ENCODE measurements at places on chromosomes 4 and X.

DNA sequence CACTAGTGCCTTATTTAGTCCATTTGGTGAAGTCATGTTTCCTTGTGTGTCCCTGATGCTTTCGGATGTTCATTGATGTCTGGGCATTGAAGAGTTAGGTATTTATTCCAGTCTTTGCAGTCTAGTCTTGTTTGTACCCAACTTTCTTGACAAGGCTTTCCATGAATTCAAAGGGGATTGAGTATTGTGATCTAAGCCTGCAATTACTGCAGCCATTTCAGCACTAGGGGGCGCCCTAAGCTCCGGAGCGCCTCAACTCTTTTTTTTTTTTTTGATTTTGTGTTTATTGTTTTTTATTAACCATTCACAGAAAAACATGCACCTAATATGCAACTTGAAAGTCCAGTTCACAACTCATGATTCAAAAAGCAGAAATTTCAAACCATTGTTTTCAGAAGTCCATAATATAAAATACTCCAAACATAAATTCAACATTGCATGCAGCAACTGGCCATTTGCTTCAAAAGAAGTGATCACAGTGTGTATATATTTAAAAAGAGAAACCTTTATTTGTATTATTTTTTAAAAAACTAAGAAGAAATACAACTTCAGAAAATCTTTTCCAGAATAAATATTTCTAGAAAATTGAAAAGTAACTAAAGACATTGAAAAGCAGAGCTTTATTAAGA, 59.2 kb downstream of the PTPN13 start:
- no peak for DNase-seq

GRCh38 chr4:152479428-152480026, 56.4 kb downstream of the FBXW7 start:
- DNase-seq, result no peak

DNA sequence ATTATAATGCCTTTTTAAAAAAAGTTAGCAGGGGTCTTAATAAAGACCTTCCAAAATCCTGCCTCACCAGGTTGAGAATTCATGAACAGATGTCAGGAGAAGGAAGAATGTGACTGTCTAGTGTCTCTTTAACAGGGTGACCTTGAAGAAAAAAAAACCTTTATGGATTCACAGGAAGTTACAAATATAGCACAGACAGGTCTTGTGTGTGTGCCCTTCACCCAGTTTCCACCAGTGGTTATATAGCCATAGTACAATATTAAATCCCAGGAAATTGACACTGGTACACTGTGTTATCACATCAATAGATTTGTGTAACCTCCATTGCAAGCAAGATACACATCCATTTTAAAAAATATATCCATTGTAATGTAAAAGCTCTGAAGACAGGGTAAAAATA, 43.7 kb downstream of the HADH start:
- no peak for DNase-seq

- DNase-seq, result no peak
These were observed 91.4 kb downstream of the SLC39A8 start for GRCh38 chr4:102253860-102254259.

DNA sequence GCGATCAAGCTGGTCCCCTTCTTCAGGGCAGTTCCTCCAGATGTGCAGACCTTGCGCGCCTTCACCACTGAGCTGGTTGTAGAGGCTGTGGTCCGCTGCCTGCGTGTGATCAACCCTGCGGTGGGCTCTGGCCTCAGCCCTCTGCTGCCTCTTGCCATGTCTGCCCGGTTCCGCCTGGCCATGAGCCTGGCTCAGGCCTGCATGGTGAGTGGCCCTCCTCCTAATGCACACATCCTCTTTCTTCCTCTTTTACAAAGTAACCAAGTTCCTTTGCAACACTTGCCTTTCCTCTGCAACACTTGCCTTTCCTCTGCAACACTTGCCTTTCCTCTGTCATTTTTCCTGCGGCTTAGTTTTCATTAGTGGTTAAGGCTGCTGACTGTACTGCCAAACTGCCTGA, 1.8 kb downstream of the CCDC22 start:
- DNase-seq, result no peak

DNA sequence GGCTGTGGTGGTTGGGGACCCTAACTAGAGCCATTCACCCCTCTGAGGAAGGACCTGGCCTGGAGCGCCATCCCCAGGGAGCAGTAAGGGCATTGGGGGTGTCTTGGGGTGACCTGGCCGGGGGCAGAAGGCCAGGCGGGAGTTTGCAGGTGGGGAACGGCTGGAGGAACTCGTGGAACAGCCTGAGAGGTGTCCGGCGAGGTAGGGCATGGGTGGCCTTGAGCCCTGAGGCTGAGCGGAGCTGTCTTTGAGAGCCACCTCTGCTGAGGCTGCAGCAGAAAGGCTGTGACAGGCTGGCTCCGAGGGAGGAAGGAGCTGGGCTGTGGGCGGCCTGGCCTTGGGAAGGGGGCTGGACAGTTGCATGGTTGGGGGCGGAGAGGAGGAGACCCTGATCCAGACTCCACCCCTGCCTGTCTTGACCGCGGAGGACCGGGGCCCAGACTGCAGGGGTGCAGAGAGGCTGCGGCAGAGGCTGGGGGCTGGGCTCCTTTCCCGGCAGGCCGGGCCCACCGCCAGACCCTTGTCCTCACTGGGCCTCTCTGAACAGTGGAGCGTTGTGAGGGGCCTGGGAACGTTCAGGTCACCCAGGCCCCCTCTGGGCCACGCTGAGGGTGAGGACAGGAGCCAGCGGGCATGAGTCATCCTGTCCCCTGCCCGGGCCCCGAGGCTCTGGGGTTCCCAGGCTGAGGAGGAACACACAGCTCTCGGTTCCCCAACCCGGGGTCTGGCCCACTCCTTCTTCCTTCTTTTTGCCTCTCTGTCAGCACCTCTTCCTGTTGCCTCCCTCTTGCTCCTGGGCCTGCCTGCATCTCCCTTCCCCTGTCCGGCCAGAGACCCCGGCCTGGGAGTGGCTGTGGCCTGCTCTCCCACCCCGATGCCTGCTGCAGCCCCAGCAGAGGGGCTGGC, 8.1 kb downstream of the SH3BP2 start:
- DNase-seq, result no peak

- no peak for DNase-seq
These were observed 68.6 kb downstream of the DTHD1 start for GRCh38 chr4:36349938-36350549.

GRCh38 chr4:48403358-48403757, 62.0 kb downstream of the SLAIN2 start:
- no peak for DNase-seq

DNA sequence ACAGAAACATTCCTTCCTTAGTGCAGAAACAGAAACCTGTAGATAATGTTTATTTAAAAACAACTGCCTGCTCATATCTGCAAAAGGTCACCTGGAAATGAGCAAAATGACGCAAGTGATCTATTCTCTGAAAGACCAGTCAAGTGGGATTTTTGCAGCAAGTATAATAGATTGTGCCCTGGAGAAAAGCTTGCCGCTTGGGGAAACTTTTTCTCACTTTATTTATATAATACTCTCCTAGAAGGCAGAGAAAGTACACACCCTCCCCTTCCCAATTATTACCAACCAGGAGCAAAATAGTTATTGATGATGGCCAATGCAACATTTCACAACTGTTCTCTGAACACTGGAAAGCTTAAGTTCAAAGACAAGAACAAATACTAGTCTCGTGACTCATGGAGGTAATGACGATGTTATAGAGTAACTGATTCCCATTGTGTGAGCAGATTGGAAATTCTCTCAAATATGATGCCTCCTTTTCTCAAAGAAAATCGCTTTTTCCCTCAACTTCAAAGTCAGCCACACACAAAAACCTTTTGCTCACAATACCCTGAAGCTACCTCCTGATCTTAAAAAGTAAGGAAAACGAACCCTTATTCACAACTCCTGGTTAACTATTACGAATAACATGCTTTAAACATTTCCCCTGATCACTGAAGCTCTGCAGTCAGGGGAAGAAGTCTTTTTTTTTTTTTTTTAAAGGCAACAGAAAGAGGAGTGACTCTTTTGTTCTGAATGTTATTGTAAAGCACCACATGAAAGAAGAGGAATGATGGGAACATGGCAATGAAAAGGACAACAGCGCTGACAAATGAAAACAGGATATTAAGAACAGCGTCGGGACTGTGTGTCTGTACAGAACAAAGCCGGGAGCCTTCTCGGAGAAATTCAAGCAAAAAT, 41.0 kb downstream of the MID1 start:
- no peak for DNase-seq

DNA sequence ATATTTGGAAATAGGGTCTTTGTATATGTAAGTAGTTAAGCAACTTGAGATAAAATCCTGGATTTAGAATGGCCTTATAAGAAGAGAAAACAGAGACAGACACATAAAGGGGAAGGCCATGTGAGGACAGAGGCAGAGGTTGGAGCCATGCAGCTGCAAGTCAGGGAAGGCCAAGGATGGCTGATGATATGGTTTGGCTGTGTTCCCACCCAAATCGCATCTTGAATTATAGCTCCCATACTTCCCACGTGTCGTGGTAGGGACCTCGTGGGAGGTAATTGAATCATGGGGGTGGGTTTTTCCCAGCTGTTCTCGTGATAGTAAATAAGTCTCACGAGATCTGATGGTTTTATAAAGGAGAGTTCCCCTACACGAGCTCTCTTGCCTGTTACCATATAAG, 76.3 kb downstream of the STK32B start:
- DNase-seq, result no peak

DNA sequence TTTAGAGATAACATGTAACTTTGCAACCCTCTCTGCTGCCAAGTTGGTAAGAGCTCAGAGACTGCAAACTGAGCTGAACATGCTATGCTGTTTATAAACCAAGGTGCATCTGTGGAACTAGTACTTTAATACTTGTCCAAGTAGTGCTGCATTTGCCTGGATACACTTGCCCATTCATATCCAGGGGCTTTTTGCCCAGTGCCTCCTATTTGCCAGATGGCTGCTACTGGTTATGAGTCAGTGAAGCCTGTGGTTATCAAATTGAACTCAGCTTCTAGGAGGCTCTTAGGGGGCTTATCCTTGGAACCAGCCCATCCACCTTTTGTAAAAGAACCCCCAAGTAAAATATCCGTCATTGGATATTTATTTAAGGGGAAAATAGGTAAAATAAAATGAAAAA, 79.6 kb downstream of the AFF2 start:
- no peak for DNase-seq

DNA sequence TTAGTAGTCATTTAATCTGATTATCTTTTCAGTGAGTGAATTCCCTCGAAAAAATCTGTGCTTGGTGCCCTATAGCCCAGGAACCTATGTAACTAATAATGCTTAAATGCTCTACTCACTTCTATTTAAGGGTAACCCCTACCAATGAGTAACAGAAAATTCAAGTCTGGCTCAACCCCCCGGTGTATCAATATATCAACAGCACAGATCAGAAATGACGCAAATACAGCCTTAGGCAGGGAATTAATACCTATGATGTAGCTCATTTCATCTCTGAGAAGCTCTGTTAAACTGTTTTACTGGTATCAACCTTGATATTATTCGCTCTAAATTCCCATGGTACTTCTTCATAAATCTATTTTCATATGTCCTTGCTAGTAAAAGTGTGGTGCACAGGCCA, 28.6 kb downstream of the PDGFC start:
- no peak for DNase-seq

GRCh38 chrX:10083809-10084208, 73.0 kb upstream of the CLCN4 start:
- DNase-seq, result no peak

GRCh38 chr4:39613093-39613656, 25.5 kb downstream of the SMIM14 start:
- DNase-seq, result no peak

- no peak for DNase-seq
These were observed 541 bp downstream of the AIMP1 start for GRCh38 chr4:106316773-106317409.

DNA sequence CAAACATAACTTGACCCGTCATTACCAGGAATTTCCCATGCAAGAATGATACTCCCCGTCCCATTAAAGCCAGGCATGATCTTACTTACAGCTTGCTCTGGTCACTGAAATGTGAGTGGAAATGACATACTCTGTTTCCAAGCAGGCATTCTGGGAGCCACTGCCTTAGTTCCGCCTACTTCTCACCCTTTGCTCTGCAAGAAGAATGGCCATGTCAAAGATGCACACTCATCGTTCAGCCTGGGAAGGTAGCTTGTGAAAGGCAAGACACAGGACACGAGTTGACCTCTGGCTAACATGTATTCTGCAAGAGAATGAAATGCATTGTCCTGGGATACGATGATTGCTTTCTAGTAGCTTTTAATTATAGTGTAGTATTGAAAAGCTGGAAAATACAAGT, 1144.4 kb downstream of the NLGN4X start:
- no peak for DNase-seq

GRCh38 chrX:16137416-16138107, 14.2 kb downstream of the GRPR start:
- DNase-seq, result no peak

GRCh38 chr4:173990126-173990868, 293.2 kb downstream of the FBXO8 start:
- no peak for DNase-seq

- DNase-seq, result no peak
These were observed 26.4 kb downstream of the NELFA start for GRCh38 chr4:1982124-1983052.

DNA sequence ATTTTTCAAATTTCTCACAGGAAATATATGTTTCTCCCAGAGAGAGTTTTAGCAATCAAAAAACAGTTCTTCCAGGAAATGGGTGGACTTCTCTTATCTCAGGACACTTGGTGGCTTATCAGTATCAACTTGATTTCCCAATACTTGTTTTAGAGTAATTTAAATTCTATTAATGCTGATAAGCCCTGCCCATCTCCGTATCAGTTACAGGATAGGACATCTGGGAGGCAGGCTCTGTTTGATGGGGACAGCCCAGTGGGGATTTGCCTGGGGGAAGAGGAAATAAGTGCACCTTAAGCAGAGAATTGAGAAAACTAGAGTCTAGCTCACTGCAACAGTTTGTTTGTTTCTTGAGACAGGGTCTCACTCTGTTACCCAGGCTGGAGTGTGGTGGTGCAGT, 43.2 kb upstream of the PDGFRA start:
- no peak for DNase-seq

- no peak for DNase-seq
These were observed 159.1 kb upstream of the TTC29 start for GRCh38 chr4:147104768-147105167.

GRCh38 chr4:180852738-180853137, 1390.5 kb upstream of the TENM3 start:
- no peak for DNase-seq

DNA sequence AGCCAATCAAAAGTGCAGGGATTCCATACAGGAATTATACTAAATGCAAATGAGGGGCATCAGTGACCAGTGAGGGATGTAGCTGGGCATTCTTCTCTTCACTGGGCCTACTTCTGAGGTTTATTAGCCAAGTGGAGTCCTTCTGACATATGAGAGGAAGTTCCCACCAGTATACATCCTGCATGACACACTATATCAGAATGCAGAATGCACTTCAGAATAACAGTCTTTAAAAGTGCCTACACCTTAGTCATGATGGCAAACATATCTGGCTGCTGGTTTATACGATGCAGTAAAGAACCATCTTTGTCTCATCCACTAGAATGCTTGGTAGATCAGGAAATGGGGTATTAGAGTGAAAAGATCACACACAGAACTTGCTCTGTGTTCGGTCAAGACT, 180.3 kb upstream of the PPARGC1A start:
- DNase-seq, result no peak

All from substantia nigra (tissue), 51 donors.